Fibroblast of mammary gland (primary cell): ENCODE measurements at places on chromosomes 4 and X.

GRCh38 chrX:40996886-40997530 lies 88.2 kb upstream of the USP9X start:
- DNase-seq, result peak; percentile 80

GRCh38 chr4:85398276-85398675 lies 76.7 kb upstream of the ARHGAP24 start:
- DNase-seq, result peak; percentile 74

- no peak for DNase-seq
These were observed 31.1 kb downstream of the RAP2C start for GRCh38 chrX:132188175-132188574.

DNA sequence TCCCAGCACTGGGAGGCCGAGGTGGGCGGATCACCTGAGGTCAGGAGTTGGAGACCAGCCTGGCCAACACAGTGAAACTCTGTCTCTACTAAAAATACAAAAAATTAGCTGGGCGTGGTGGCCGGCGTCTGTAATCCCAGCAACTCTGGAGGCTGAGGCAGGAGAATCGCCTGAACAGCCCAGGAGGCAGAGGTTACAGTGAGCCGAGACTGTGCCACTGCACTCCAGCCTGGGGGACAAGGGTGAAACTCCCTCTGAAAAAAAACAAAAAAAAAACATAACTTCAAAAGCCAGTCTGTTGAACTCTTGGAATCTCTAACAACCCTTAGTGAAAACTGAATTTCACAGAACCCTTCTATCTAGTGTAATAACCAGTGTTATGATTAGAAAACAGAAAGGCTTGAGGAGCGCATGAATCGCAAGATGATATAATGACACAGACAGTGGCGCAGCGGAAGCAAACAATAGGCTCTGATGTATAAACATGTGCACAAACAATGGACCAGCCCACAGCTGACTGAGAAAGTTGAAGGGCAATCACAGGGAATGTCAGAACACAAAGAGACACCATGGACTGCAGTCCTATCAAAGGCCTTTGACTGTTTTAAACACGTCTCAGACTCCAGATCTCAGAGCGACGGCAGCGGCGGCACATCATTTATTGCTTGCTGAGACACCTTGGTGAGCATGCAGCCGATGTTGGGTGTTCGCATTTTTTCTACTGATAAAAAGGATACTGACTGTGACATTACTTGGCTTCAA lies 81.6 kb downstream of the NSUN7 start:
- DNase-seq, result no peak

GRCh38 chr4:47577779-47578553 lies 92.9 kb downstream of the ATP10D start:
- peak; percentile 52 for DNase-seq

- DNase-seq, result no peak
These were observed 904.1 kb downstream of the RPA4 start for GRCh38 chrX:97787849-97788248.

DNA sequence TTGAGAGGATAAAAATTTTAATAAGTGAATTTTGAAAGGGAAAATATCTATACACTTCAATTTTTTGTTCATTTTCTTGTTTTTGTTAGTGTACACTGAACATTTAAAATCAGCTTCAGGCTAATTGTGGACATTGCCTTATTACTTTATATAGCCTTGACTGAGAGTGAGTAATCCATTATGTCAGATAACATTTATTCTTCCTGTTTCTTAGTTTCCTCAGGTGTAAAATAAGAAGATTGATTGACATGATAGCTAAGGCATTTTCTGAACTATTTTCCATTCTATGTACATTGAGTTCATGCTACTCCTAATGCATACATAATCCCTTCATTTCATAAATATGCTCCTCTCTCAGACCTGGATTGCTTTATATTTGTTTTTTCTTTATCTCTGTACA lies 607.3 kb upstream of the AADAT start:
- DNase-seq, result no peak

GRCh38 chr4:1215141-1216075 lies 33.5 kb downstream of the CTBP1 start:
- peak; percentile 86 for DNase-seq

GRCh38 chr4:151004222-151004621 lies 10.9 kb downstream of the LRBA start:
- peak; percentile 73 for DNase-seq

DNA sequence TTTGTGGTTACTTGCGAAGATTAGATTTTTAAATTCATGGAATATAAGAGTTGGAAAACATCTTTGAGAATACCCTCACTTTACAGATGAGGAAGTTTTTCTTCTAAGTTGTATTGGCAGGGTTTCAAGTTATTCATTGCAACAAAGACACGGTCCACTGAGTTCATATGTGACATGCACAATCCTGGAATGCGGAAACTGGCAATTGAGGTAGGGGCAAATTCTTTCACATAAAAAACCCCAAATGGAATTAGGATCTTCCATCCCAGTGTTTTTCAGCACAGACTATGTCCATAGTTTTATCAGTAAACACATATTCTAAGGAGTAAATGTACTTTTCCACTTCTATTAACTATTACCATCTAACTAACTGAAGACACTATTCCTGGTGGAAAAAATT lies 81.8 kb upstream of the NAP1L5 start:
- no peak for DNase-seq

GRCh38 chrX:19966056-19966455 lies 24.8 kb downstream of the BCLAF3 start:
- DNase-seq, result no peak

GRCh38 chr4:159193046-159193620 lies 90.3 kb downstream of the RAPGEF2 start:
- no peak for DNase-seq
